NCI-H774 (cell line): ENCODE measurements at places on chromosomes 13 and 19.

GRCh38 chr13:113565526-113566226 is 18.9 kb upstream of the TFDP1 start:
- DNase-seq: no peak

DNA sequence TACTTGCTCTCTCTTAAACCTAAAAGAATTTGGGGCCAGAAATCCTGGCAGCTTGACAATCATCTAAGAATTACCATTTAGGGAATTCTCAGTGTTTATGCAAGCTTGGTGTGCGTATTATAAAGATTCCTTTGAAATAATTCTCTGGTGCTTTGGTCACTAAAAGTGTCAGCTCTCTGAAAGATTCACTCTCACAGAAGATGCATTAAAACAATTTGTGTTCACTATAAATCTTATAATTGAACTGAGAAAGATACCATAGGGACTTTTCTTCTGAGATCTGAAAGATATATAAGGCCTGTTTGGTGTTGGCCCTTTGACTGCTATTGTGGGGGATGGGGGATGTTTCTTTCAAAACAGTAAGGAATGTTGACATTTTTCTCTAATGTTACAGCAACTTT is 27.3 kb downstream of the EPSTI1 start:
- DNase-seq: no peak

- DNase-seq: no peak
Measured at GRCh38 chr19:53034054-53034453, 10.5 kb upstream of the ERVV-2 start.

- DNase-seq: no peak
Measured at GRCh38 chr13:104181526-104182231, 1115.5 kb upstream of the SLC10A2 start.

GRCh38 chr13:42148538-42148937 is 100.1 kb downstream of the DGKH start:
- DNase-seq: no peak

GRCh38 chr13:22082030-22082429 is 411.2 kb downstream of the FGF9 start:
- DNase-seq: no peak

DNA sequence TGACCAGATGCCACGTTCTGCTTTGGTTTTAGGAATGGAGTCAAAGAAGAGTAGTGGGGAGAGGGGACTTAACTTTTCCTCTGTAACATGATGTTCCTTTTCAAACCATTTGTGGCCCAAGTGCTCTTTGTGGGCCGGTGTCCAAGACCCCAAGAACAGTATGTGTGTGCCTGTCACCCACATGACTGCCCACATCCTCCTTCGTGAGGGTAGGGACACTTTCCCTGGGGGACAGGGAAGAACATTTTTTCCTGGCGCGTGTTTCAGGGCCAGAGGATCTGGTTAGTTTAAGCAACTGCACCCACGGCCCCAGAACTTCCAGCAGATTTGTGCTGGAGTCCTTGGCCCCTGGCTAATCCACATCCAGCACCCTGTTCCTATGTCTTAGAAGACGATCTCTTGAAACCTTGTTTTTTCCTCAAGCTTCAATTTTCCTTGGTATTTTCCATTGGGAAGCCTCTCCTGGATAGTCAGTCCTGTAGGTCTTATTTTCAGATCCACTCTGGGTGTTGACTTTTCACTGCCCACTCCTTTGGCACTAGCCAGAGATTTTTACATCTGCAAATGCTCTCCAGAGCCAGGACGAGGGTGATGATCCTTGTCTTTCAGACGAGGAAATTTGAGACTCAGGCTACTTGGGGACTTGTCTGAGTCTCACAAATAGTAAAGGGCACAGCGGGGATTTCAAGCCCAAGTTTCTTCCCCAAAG is 10.8 kb upstream of the CCDC97 start:
- DNase-seq: no peak
